Jurkat, Clone E6-1 (cell line): ENCODE measurements at places on chromosomes 12 and 14.

GRCh38 chr14:64488590-64489099, 15.0 kb downstream of the ZBTB25 start:
- DNase-seq = no peak

- no peak for DNase-seq
Observed at GRCh38 chr12:992647-993046, 1.6 kb downstream of the ERC1 start.

- no peak for DNase-seq
Observed at GRCh38 chr12:33519566-33519965, 79.9 kb upstream of the SYT10 start.

DNA sequence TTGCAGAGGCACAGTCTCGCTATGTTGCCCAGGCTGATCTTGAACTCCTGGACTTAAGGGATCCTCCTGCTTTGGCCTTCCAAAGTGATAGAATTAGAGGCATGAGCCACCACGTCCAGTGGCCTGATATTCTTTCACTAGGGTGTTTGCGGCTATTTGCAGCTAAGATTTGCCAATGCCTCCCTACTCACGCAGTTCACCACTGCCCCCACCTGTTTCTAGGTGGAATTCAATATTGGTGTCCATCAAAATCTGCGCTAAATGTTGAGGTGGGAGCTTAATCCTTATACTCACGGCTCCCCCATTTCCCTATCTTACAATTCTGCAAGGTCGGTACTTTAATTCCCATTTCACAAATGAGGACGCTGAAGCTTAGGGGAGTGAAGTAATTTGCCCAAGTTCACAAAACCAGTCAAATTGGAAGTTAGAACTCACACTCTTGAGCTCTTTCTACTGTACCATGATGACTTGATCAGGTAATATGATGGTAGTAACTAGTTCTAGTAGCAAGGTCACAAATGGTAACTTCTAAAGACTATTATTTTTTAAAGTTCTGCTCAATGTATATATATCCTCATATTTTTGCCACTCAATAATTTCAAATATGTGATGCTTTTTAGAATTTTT, 22.1 kb upstream of the LRRC9 start:
- no peak for DNase-seq

DNA sequence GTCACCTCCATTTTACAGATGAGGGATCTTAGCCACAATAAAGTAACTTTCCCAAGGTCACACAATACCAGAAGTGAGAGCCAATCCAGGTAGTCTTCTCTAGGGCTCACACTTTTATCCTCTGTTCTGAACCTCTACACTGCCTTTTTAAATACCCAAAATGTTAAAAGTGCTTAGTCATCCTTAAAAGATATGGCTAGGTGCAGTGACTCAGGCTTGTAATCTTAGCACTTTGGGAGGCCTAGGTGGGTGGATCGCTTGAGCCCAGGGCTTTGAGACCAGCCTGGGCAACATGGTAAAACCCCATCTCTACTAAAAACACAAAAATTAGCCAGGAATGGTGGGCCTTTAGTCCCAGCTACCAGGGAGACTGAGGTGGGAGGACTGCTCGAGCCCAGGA, 104.1 kb upstream of the PPP4R3A start:
- no peak for DNase-seq

GRCh38 chr12:2248087-2248900, 195.5 kb downstream of the CACNA1C start:
- no peak for DNase-seq

DNA sequence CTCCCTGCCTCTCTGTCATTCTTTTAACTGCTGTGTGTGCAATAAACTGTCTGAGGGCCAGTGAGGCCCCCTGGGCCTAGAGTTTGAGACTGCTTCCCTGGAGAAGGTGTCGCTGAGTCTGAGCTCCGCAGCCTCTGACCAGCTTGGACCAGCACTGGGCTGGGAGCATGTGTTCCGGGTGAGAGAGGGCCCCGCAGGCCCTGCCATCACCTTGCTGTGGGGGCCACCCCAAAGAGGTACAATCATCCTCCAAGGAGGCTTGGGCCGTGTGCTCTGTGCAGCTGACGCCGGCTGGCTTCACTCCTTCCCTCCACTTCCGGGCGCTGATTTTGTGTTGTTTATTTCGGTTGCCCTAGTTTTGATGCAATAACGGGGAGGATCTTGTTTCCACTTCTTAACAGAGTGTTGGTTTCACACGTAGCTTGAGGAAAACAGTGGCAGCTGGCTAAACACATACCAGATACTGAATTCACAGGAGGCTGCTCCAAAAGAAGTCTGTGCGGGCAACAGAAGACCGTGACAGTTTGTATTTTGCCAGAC, 121.6 kb downstream of the TMEM132C start:
- DNase-seq = no peak

DNA sequence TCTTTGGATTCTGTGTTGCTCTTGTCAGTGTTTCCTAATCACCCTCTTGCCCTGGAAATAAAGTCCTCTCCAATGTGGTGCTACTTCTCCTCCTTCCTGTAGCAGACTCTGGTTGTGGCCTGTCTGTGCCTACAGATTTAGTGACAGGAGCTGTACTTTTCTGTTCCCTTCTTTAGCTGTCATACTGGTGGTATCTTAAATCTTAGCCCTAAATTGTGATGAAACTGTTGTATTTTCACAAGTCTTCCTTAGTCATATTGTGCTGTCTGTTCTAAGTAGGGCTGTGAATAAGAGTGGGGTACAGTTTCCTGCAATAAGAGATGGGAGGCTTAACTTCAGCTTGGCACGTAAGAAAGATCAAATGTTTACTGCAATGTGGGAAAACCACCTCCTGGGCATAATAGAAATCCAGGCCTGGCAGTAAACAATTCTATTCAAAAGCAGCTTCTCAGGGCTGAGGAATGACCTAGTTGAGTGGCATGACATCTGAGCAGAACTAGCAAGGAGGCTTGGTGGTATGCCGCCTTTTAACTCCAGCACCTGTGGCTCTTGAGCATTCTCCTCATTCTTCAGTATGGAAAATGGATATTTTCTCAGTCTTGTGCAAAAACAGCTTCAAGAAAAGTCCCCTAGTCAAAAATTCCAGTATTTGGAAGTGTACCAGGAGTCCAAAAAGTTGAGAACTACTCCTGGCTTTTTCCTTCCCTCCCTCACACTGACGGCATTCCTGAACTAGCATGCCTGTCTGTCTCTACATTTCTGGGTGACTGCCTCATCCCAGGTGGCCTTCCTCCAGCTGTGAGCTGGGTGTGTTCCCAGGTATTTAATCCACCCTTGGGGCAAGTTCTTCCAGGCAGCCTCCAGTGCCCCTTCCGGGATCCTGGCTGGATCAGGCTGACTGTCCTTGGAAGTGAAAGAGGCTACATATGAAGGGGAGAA, 19.5 kb downstream of the ANO6 start:
- no peak for DNase-seq

DNA sequence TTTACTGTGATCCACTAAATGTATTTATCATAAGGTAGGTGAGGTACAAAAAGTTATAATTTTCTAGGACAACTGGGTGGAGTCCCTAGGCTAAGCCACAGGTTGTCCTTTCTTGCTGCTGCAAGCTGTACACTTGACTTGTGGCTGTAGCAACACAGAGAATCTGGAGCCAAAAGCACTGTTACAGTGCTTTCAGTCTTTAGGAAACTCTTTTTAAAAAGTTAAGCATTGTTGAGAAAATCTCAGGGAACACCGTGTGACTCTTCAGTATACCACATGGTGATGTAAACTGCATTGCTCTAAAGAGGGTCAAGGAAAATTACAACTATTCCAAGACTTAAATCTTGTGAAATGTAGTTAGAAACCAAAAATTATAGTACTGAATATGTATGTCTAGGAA, 11.4 kb downstream of the SLC15A5 start:
- no peak for DNase-seq

DNA sequence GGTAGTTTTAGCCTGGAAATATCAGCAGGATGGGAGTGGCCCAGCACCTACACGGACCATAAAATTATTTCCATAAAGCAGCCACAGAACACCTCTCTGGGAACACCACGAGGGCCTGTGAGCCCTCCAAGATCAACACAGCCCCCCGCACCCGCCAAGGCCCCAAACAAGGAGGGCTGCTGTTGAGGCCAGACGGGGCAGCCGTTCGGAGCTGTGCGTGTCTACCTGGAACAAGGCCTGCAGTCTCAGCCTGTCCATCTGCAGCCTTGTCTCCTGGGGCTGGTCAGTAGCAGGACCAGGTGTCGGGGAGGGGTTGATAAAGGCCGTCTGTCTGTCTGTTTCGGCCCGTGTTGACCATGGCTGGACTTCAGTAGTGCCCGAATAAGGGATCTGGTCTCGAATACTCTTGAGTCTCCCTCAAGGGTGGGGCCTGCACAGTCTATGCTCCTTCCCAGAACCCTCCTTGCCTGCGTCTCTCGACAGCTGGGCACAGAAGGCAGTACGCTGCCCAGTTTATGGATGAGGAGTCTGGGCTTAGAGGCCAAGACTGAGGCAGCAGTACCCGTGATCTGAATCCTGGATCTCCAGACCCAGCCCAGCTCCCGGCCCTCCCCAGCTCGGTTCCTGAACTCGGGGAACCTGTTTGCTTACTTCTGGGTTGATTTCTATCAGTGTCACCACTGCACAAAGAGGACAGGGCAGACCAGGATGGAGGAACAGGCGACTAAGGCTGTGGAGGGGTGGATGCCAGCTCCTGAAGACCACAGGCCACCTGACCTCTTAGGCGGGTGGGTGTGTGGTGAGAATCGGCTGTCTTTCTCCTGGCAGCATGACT, 23.1 kb upstream of the DLK1 start:
- DNase-seq = no peak

GRCh38 chr12:113237748-113238147, 16.5 kb downstream of the TPCN1 start:
- no peak for DNase-seq

GRCh38 chr14:36857842-36858445, 196.3 kb downstream of the PAX9 start:
- no peak for DNase-seq

DNA sequence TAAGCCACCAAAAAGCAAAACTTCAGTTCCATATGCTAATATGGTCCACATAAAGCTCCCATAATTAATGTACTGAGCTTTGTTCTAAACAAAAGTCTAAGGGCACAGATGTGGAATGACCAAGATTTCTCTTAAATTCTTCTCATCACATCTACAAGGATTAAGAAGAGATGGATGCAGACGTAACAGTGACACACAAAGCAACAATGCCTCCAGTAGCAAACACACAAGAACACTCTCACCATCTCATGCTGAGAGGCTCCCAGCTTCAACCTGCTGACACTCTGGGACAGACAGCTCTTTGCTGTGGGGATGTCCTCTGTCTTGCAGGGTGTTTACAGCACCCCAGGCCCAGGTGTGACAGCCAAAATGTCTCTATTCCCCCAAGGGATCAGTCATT, 48.2 kb downstream of the SETD3 start:
- no peak for DNase-seq

GRCh38 chr14:22122227-22122818, 448.7 kb upstream of the OR4E1 start:
- no peak for DNase-seq

DNA sequence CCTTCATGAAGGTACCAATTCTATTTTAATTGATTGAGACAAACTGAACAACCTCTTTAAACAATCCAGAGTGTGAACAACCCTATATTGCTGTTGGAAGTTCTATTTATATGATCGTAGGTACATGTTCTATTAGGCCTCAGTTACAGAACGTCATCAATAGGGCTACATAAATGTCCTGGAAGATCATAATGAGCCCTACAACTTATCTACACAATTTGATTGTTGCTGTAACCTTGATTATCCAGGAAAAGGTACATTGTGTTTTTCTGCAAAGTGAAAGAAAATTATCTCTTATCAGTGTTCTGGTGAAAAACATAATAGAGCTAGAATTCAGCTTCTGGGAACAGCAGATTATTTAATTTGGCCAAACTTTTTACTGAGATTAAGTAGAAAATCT, 612.9 kb downstream of the GALC start:
- no peak for DNase-seq

DNA sequence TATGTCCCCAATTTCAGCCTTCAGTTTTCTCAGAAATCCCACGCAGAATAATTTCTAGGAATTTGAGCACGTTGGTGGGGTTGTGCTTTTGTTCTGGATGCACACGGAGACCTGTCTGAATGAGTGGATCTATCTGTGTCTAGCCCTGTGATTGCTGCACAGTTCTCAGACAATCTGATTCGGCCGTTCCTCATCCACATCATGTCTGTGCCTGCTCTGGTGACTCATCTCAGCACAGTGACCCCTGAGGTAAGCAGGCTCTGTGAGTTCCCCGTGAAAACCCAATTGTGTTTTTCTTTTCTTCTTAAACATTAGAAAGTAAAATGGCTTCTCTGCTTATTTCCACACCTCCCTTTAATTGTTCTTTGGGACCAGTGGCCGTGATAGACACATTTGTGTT, 20.2 kb downstream of the UBE3B start:
- no peak for DNase-seq

DNA sequence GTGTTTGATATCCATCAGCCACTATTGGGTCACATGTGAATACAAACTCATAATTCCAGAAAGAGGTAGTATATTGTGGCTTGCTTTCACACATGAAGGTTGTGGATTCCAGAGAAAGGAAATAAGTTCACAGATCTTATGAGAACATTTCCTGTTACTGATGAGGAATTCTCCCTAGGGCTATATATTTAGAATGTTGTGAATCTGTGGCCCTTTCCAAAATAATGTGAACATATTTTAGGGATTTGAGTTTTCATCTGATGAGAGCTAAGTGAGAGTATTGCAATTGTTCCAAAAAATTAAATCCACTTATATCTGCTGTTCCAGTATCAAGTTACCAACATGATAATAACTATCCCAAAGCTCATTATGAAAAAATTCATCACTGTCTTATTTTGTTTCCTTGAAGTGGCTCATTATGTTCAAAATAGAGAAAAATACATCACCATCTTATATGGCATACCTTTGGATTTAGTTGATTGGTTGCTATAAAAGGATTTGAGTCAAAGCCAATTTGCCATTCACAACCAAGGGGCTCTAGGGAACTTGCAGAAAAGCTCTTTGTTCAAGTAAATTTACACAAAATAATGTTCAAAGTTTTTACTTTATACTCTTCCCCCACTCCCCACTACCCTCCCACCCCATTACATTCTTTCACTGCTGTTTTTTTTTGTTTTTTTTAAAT, 76.3 kb downstream of the MYRFL start:
- no peak for DNase-seq

DNA sequence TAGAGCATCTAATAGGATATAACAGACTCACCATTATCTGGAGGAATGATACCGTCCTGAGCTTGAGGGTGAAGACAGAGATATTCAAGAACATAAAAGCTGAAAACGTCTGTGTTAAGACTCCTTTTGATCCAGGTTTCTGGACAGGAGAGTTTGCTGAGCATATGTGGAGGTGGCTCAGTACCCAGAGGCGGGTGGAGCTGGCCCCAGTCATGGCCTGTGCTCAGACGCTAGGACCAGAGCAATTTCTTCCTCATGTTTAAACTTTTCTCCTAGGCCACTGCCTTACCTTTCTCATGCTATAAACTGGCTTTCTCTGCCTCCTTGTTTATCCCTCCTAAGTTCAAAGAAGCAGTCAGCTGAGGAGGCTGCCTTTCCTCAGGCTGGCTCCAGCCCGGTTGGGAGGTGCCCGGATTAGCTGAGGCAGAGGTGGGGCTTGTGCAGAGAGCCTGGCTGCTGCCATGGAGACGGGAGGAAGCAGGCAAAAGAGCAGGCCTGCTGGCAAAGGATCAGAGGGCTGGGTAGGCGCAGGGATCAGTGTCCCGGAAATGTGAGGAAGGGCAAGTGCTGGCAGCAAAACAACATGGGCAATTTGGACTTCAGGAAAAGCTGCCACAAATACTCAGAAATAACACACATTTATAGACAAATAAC, 13.7 kb downstream of the COA8 start:
- DNase-seq = no peak

GRCh38 chr12:65666876-65667275, 157.4 kb upstream of the HMGA2 start:
- DNase-seq = no peak
